Activated naive CD8-positive, alpha-beta T cell treated with anti-CD3 and anti-CD28 coated beads for 36 hours (primary cell): ENCODE measurements at places on chromosomes 2 and 18. TPM values are rescaled to one million over a fixed set of nuclear protein-coding genes. Genes with fewer than 3 reads are reported as not detected.

- H3K36me3 ChIP-seq, result peaks cover 52% of the 10 kb centered on the region
- H3K27ac ChIP-seq, result no peak overlapping the region
- DNase-seq, result no peak
- H3K4me3 ChIP-seq, result no peak overlapping the region
- H3K27me3 ChIP-seq, result no peaks in the 10 kb centered on the region
Observed at GRCh38 chr2:191010887-191011885, 2.8 kb downstream of the STAT1 start.

Gene SLC38A11
- total RNA-seq, result not detected

- no peak overlapping the region for H3K4me3 ChIP-seq
- no peaks in the 10 kb centered on the region for H3K27me3 ChIP-seq
- no peak overlapping the region for H3K27ac ChIP-seq
- no peak for DNase-seq
- H3K4me1 ChIP-seq, result no peaks in the 10 kb centered on the region
Observed at GRCh38 chr2:23592061-23592685, 207.2 kb downstream of the KLHL29 start.

Gene TNFAIP6
- not detected for total RNA-seq

Gene VSNL1
- total RNA-seq, result not detected

- no peaks in the 10 kb centered on the region for H3K27me3 ChIP-seq
- no peaks in the 10 kb centered on the region for H3K36me3 ChIP-seq
- no peaks in the 10 kb centered on the region for H3K4me1 ChIP-seq
- no peak for DNase-seq
Observed at GRCh38 chr2:142533177-142533576, 344.3 kb upstream of the KYNU start.

Gene VAMP5
- 27.9 TPM for total RNA-seq

Gene HMSD
- total RNA-seq, result 1.8 TPM

DNA sequence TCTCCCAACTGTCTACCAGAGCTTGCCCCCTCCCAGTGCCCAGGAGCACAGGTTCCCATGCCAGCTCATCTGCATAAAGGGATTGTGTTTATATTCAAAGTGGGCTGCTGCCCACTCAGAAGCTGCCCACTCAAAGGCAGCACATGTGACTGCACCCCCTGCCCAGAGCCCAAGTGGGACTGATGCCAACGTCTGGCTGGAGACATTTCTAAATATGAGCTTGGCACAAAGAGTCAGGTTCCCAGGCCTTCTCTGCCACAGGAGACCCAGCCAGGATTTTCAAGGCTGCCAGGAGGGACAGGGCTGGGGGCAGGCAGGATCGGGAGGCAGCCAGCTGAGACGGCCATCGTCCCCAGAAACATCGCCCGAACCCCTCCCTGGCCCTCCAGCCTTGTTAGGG lies 67.1 kb downstream of the ZBTB7C start:
- no peaks in the 10 kb centered on the region for H3K36me3 ChIP-seq
- no peaks in the 10 kb centered on the region for H3K4me1 ChIP-seq
- H3K4me3 ChIP-seq, result no peak overlapping the region
- H3K27me3 ChIP-seq, result peaks cover 5% of the 10 kb centered on the region
- H3K27ac ChIP-seq, result no peak overlapping the region

- no peak for DNase-seq
- H3K27me3 ChIP-seq, result no peaks in the 10 kb centered on the region
- no peak overlapping the region for H3K27ac ChIP-seq
- H3K4me3 ChIP-seq, result no peak overlapping the region
Observed at GRCh38 chr2:16952368-16952767, 286.7 kb upstream of the CYRIA start.

DNA sequence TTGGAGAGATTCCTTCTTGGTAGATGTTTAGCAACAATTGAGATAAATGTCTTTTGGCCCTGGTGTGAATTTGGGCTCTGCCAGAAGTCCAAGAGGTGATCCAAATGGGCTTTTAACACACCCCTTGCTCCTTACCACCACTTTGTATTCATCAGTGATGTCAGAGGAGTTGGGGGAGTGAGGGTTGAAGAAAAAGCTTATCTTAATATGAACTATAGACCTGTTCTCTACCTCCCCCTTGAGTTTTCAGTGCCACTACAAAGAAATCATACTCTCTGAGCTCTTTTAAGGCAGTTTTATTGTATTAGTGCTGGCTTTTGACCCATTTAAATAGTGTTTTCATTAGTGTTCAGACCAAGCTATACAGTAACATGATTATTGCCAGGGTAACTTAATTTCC lies 229.1 kb downstream of the PHLPP1 start:
- no peak overlapping the region for H3K4me3 ChIP-seq
- H3K4me1 ChIP-seq, result peaks cover 5% of the 10 kb centered on the region
- H3K27me3 ChIP-seq, result no peaks in the 10 kb centered on the region
- no peak for DNase-seq
- H3K36me3 ChIP-seq, result no peaks in the 10 kb centered on the region

DNA sequence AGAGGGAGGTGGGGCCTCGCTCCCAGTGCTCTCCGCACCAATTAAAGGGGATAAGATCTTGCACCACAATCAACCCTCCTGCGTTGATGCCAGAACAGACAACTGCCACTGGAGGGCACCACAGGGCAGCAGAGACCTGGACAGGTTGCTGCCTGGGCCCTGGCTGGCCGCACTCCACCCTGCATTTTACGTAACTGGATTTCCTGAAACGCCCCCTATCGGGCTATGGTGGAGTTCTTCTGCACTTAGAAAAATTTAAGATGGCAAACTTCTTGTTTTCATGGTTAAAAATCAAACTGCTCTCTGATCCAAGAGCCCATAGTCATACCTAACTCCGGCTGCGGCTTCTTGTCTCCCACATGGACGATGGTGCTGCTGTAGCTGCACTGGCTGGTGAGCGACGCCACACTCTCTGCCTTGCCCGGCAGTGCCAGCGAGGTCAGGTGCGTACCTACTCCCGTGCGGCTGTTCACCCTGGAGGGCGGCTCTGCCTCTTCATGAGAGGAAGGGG lies 16.8 kb upstream of the HES6 start:
- peak; percentile 76 for DNase-seq
- H3K27me3 ChIP-seq, result no peaks in the 10 kb centered on the region
- H3K27ac ChIP-seq, result no peak overlapping the region
- H3K4me3 ChIP-seq, result no peak overlapping the region

- no peaks in the 10 kb centered on the region for H3K4me1 ChIP-seq
- no peak overlapping the region for H3K27ac ChIP-seq
- no peaks in the 10 kb centered on the region for H3K36me3 ChIP-seq
- H3K4me3 ChIP-seq, result no peak overlapping the region
- no peak for DNase-seq
Observed at GRCh38 chr2:118239284-118239683, 151.0 kb downstream of the INSIG2 start.
